ENCODE measurements at places on chromosomes 5 and 9.

DNA sequence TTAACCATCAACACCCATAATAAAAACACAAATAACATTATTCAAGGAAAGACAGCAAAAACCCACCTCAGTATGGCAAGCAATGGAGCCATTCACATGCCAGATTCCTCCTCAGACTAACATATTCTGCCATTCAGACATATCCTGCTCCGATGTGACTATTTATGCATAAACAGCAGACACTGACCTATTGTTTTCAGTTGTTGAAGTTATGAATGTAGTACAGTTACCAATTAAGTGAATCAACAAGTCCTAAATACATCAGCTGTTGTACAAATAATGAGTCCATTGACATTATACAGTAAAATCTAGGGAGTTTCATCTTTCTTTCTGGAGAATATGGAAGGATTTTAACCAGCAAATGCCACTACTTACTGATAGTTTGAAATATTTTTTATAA lies 131.7 kb downstream of the DENND1A start:
- no peak for DNase-seq

- no peak for DNase-seq
Measured at GRCh38 chr5:154743812-154744211, 11.4 kb upstream of the LARP1 start.

GRCh38 chr5:27353970-27354369 lies 315.6 kb upstream of the CDH9 start:
- no peak for DNase-seq

DNA sequence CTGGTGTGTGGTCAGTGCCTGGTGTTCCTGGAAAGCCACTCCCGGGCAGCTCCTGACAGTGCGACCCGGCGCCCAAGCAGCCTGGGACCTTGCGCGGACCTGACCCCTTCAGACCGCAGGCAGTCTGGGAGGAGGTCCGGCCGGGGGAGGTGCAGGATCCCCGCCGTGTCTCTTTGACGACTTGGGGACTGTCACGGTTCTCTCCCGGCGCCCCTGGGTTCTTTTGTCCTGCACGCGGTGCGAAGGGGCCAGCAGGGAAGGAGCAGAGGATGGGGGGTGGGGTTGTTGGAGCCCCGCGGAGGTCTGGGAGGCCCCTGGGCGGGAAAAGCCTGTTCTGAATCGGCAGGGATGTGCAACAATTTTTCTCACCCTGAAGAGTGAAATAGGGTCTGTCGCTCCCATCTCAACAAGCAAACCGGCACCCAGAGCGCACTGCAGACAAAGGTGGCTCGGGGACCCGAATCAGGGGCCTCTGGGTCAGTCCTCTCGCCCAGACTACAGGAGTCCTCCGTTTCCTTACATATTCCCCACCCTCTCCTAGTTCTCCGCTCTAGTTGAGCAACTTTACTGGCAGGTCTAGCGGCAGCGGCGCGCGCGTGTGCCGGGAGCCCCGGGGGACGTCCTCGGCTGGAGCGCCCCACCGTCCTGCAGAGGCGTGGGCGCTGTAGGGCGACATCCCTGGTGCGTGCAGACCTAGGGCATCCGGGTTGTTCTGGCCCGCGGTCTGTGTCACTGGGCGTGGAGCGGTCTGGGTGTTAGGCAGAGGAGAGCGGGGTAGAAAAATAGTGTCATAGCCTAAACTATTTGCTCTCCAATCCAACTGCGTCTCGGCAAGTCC lies 1.2 kb downstream of the VCAN start:
- no peak for DNase-seq

GRCh38 chr5:124736082-124736804 lies 10.2 kb downstream of the ZNF608 start:
- no peak for DNase-seq

GRCh38 chr5:144125163-144125726 lies 45.2 kb downstream of the YIPF5 start:
- no peak for DNase-seq

DNA sequence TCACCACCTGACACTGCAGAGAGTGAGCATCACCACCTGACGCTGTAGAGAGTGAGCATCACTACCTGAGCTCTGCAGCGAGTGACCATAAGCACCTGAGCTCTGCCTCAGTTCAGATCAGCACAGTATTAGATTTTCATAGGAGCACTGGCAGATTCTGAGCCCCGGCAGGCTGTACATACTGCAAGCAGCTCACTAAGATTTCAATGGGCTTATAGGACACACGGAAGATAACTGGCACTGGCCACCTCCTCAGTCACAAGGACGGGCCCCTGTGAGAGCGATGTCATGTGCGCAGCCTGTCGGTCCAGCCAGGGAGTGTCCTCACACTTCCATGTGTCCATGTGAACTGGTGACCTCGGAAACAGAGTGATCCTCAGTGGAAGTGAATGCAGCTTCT lies 153.5 kb upstream of the IRX2 start:
- no peak for DNase-seq

DNA sequence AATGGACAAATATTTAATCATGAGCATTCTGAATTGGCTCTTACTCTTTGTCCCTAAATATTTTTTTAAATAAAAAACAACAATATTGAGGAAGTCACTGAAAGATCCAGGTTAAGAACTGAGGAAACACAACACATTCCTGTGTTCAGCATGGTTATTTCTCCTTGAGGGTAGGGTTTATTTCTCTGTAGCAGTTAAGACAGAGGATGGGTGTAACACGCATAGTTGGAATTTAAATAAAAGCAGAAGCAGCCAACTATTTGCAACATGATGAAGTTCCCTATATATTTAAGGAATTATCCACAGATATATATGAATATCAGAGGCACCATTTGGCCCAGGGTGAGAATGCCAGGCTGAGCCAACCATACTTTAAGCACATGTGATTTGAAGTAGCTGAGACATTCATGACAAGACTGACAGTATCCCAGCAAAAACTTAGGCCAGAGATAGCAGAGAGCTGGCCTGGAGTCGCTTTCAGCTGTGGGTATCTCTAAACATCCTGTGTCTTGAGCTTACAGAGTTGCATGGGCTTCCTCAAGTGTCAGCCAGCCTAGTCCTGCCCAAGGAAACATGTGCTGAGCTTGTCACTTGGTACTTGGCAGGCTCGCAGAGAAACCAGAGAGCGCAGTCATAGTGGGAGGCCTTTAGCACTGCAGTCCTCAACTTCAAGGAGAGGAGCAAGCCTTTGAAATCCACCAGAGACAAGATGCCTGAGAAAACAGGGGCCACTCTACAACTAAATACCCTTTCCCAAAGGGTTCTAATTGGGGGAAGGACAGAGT lies 43.6 kb downstream of the SEMA5A start:
- no peak for DNase-seq

- DNase-seq, result no peak
Measured at GRCh38 chr9:93051680-93052089, 6.8 kb upstream of the SUSD3 start.
